ENCODE measurements at places on chromosomes 11 and 22. TPM values are rescaled to one million over a fixed set of nuclear protein-coding genes. Genes with fewer than 3 reads are reported as not detected.

The SMCO4 gene
- total RNA-seq, result 19.6 TPM

The LRRC75B gene
- total RNA-seq, result 2.2 TPM

The UBQLNL gene
- not detected for total RNA-seq

The MFNG gene
- 28.1 TPM for total RNA-seq

The LRP4 gene
- 9.6 TPM for total RNA-seq

The PHF21B gene
- not detected for total RNA-seq

The MYBPC3 gene
- not detected for total RNA-seq

The KRTAP5-11 gene
- not detected for total RNA-seq

The FGF19 gene
- 2.0 TPM for total RNA-seq

The OR5A1 gene
- total RNA-seq, result not detected

The C11orf86 gene
- total RNA-seq, result not detected

The PANX3 gene
- total RNA-seq, result not detected

The OR8H1 gene
- total RNA-seq, result not detected

The CNTN5 gene
- total RNA-seq, result not detected

The OVOL1 gene
- 10.2 TPM for total RNA-seq

The HTR3A gene
- total RNA-seq, result not detected

The DEUP1 gene
- total RNA-seq, result not detected

The RFPL3 gene
- total RNA-seq, result not detected

The AMOTL1 gene
- 60.5 TPM for total RNA-seq

The MS4A12 gene
- not detected for total RNA-seq

The HBB gene
- not detected for total RNA-seq

The CCDC73 gene
- total RNA-seq, result not detected

The CCDC82 gene
- total RNA-seq, result 18.6 TPM

The DDTL gene
- total RNA-seq, result not detected

The TCN1 gene
- 1.4 TPM for total RNA-seq

The P4HA3 gene
- 0.22 TPM for total RNA-seq

The OR51E2 gene
- total RNA-seq, result not detected

The ELMOD1 gene
- total RNA-seq, result not detected

The MRGPRX3 gene
- not detected for total RNA-seq

The CASP1 gene
- total RNA-seq, result 4.7 TPM
